ENCODE measurements at places on chromosomes 16 and 17.

- DNase-seq: no peak
Measured at GRCh38 chr16:23745263-23745662, 9.6 kb upstream of the CHP2 start.

DNA sequence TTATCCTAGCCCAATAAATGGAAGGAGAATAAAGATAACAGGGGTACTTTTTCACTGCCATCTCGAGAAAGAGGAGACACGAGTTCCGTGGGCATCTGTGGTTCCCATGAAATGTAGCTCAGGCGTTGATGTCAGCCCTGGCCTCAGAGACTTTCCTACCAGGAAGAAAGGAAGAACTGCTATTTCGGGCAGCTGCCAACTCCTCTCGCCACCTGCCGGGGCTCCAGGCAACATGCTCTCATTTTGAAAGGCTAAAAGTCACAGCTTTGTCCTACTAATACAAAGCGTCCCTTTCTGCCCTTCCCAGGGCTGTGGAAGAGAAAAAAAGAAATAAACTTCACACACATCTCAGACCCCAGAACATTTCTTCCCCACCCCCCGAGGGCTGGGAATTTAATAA, 65.8 kb downstream of the DHRS7C start:
- DNase-seq: no peak

GRCh38 chr16:25109643-25110042, 1.9 kb upstream of the LCMT1 start:
- DNase-seq: no peak

DNA sequence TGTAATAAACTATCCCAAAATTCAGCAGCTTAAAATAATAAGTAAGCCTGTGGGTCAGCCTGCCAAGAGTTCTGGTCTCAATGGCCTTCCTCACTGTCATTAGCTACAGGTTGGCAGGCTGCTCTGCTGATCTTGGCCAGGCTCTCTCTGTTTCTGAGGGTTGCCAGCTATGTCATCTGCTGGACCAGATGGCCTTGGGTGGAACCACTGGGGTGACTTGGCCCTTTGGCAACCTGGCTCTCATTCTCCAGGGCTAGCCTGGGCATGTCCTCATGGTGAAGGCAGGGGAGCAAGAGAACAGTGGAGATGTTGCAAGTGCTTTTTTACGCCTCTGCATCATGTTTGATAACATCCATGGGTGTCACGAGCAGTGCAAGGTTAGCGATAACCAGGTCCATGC, 13.9 kb downstream of the ITGAM start:
- DNase-seq: no peak

DNA sequence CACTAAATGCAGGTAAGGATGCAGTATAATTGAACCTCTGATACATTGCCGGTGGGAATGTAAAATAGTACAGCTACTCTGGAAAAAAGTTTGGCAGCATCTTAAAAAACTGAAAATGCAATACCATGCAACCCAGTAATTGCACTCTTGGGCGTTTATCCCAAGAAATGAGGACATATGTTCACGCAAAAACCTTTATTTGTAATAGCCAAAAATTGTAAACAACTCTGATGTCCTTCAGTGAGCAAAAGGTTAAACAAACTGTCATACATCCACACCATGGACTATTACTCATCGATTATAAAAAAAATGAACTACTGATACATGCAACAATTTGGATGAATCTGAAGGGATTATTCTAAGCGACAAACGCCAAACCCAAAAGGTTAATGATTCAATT, 16.9 kb downstream of the SYNRG start:
- no peak for DNase-seq

DNA sequence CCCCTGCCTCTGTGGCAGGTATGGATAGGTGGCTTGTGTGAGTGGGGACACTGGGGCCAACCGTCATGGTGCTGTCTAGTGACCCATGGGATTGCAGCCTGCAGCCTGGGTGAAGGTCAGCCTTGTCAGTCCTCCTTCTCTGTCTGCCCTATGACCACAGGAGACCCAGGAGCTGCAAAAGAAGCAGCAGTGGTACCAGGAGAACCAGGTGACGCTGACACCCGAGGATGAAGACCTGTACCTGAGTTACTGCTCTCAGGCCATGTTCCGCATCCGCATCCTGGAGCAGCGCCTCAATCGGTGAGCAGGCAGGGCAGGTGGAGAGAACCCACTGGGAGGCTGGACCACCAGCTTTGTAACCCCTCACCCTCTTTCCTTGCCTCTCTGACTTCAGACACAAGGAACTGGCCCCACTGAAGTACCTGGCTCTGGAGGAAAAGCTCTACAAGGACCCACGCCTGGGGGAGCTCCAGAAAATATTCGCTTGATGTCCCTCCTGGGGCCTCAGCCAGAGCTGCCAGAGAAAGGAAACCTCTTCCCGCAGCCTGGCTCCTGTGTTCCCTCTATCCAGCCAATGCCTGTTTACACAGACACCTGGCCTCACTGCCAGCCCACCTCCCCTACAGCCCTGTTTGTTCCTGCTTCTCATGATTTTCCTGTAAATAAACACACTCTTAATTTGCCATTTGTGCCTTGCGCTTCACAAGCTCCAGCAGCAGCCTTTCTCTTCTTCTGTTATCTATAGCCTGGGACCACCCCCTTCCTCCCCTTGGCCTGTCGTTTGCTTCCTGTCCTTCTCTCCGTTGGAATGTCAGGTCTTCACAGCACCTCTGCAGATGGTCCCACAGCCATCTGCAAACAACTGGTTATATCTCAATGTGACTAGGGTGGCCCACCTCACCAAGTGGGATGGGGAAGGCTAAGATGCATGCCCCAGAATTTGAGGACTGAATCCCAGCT, 4.5 kb upstream of the KATNB1 start:
- DNase-seq: no peak

GRCh38 chr17:75575197-75575596, 12.4 kb upstream of the MYO15B start:
- no peak for DNase-seq

DNA sequence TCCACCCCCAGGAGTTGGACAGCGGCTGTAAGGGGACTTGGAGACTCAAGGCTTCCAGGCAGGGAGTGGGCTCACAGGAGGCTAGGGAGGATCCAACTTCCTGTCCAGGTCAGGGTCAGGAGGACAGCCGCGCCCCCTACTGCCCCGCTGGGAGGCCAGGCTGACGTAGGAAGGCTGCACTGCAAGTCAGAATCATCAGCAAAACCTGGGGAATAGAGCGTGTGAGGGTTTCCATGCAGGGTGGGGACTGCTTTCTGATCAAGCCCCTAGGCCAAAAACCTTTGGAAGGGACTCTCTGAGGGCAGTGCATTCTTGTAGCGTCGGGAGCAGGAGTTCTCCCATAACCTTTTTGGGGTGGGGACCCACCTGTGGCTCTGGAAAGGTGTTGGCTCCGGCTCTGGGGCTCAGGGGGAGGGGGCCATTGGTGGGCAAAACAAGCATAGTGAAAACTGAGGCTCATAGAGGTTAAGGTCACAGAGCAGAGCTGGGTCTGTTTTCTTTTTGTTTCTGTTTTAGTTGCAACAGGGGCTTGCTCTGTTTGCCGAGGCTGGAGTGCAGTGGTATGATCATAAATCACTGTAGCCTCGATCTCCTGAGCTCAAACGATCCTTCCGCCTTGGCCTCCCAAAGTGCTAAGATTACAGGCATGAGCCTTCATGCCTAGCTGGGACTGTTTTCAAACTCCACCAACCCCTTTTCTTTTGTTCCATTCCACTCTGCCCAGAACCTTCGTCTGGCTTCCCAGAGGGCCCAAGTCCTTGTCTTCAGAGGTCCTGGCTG, 22.1 kb downstream of the RAI1 start:
- DNase-seq: no peak

DNA sequence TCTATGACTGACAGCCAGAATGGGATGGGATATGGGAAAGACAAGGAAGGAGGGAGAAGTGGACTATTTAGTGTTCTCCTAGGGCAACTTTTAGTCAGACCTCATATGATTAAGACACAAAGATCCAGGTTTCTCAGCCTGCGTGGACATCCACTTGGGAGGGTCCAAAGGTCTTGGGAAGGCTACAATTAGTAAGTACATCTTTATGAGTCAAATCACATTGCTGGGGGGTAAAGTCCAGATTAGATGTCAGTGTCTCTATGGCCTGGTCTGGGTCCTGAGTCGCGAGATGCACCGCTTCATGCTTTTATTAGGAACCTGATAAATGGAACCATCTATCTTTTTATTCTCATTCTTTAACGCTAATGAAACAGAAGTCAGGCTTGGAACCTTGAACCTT, 378.4 kb upstream of the ASIC2 start:
- no peak for DNase-seq

DNA sequence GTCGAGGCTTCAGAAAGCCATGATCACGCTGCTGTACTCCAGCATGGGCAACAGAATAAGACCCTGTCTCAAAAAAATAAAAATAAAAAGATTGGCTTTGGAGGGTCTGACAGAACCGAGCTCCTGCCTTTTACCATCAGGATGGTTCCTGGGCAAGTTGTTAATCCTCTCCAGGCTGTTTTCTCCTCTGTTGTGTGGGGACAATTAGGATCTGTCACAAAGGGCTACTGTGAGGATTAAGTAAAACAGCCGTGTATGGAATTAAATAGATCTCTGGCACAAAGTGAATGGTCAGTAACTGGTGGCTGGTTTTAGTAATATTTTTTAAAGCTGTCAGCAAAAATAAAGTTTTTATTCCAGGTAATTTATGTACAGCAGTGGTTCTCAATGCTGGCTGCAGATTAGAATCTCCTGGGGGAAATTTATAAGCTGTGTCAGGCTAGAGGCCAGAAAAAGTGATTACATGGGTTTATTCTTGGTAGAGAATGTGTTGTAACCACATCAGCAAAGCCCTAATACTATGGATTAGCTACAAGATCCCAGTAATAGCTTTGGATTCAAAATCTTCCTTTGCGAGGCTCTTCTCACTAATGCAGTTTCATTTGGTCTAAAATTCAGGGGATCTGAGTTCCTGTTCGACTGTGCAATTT, 47.2 kb downstream of the GPRC5B start:
- no peak for DNase-seq

GRCh38 chr16:85369741-85370528, 243.2 kb upstream of the GSE1 start:
- DNase-seq: no peak

GRCh38 chr17:40230670-40231069, 11.6 kb downstream of the WIPF2 start:
- no peak for DNase-seq

- DNase-seq: peak; percentile 8
Measured at GRCh38 chr16:84368308-84368996, at the start of gene ATP2C2. Gene ATP2C2, plus strand, starts transcription at chr16:84368538. Its CDS starts 78 bp downstream, at chr16:84368616.

- no peak for DNase-seq
Measured at GRCh38 chr16:76343769-76344168, 66.6 kb downstream of the CNTNAP4 start.

DNA sequence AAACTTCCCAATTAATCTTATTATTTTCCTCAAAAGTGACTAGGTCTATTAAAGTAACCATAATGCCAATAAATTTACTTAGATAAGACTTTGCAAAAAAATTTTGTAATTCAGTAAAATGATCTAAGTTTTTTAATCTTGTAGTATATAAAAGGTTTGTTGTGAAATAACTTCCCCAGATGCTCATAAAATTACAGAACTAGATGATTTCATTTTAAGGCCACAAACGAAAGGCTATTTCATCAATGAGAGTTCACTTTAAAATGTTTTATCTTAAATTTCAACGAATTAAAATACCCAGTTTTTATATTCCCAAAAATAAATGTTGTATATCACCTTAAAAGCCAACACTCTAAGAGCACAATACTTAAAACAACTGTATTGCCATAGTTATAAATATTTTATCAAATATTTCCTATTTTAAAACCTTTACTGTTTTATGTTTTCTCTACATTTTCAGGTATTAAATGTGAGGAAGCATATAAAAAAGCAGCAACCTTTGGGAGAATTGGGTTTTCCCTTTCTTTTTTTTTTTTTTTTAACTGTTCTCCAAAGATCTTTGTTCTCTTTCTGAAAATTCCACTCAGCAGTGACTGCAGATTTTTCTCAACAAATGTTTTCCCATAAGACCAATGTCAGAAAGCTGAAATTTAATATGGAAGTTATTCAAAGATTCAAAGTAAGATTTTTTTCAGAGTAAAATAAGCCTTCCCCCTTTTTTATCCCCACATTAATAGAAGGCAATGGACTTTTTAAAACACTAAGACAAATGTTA, 169.9 kb downstream of the CYB561 start:
- DNase-seq: no peak

GRCh38 chr17:45009676-45010467, 41.6 kb downstream of the DCAKD start:
- peak; percentile 25 for DNase-seq

DNA sequence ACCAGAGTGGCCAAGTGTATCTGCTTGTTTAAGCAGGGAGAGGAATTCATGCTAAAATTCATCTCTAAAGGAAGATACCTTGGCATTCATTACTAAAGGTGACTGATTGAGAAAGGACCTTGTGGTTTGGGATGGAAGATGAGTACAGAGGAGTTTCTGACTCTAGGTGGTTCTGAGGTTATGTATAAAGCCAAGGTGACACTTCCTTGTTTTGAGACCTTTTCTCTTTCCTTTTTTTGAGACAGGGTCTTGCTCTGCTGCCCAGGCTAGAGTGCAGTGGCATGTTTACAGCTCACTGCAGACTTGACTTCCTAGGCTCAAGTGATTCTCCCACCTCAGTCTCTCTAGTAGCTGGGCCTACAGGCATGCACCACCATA, 9.1 kb downstream of the ABHD15 start:
- DNase-seq: no peak

DNA sequence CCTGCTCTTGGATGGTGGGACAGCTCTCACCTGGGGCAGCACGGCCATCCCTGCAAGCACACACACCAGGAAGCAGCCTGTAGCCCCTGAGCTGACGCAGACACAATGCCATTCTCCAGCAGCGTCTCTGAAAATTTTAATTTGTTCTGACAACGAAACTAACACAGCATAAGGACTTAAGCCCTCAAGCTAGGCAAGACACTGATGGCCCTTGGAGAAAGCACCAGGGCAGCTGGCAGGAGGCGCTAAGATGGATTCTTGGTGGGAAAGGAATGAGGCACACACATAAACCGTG, 2.7 kb upstream of the LIMD2 start:
- no peak for DNase-seq

GRCh38 chr17:53635444-53635843, 187.3 kb upstream of the KIF2B start:
- DNase-seq: no peak

GRCh38 chr16:53805113-53805512, 101.2 kb downstream of the FTO start:
- no peak for DNase-seq

DNA sequence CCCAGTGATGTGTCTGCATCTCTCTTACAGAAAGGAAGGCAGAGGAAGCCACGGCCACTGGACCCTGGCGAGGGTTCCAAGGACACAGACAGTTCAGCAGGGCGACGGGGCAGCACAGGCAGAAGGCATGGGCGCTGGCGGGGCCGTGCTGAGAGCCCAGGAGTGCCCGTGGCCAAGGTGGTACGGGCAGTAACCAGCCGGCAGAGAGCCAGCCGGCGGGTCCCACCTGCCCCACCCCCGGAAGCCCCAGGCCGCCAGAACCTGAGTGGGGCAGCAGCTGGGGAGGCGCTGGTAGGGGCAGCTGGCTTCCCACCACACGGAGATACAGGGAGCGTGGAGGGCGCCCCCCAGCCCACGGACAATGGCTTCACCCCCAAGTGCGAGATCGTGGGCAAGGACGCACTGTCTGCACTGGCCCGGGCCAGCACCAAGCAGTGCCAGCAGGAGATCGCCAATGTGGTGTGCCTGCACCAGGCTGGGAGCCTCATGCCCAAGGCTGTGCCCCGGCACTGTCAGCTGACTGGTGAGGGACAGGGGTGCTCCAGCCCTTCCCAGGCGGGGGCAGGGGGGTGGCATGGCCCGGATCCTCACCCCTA, 7.8 kb downstream of the XYLT2 start:
- no peak for DNase-seq
